ENCODE measurements at places on chromosomes 3 and 15.

DNA sequence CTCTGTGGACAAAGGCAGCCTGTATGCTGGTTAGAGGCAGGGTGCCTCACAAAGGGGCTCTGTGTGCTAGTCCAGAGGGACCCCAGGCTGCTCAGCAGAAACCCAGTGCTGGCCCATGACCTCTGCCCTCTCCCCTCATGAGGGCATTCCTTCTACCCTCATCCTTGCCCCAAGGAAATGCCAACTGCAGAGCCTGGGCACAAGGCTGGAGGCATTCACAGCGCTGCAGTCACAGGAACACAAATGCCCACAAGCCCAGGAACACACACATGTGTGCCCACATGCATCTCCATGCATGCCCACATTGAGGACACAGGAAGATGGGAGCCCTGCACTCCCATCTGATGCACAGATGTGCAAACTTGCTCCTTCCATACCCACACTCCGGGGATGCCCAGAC lies 3.8 kb downstream of the INKA1 start:
- no peak for DNase-seq

- DNase-seq = no peak
Measured at GRCh38 chr3:117444175-117444574, 734.6 kb downstream of the TUSC7 start.

DNA sequence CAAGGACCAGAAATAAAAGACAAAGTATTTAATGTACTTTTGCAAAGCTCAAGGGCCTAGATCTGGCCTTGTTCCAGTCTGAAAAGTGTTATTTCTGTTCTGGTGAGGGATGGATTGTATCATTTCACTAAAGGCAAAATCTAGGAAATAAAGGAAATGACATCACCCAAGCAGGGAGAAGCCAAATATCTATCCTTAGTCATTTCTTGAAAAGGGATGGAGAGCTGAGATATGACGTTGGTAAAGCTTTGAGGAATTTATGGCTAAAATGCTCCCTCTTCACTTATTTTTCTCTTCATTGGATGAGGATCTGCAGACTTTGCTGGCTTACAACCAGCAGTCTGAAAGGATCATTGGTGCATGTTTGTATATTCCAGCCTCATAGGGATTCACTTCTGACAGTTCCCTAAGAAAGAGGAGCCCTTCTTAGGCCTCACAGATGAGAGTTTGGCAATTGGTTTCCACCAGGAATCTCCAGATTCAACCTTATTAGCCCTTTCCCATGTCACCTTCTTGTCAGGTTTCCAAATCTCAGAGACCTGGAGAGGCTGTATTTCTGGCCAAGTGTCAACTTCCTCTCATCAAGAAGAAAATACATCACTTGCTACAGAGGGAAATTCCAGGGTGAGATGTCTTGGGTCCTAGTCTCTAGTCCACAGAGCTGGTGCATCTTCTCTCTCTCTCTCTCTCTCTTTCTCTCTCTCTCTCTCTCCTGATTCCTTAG lies 93.7 kb upstream of the BOC start:
- no peak for DNase-seq

DNA sequence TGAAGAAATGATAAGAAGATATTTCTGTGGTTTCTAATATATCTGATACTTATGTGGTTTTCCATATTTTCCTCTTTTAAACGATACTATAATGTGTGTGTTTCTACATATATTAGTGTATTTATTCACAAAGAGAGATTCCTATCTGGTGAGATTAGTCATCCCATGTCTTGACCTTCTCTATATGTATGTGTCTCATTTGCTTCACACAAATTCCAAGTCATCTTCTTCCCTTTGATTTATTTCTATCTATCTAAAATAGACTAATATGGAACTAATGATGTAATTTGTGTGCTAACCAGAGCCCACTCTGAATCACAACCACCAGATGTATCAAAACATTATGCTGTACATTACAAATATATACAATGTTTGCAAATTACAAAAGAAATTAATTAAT lies 154.7 kb upstream of the KCNMB2 start:
- DNase-seq = no peak

DNA sequence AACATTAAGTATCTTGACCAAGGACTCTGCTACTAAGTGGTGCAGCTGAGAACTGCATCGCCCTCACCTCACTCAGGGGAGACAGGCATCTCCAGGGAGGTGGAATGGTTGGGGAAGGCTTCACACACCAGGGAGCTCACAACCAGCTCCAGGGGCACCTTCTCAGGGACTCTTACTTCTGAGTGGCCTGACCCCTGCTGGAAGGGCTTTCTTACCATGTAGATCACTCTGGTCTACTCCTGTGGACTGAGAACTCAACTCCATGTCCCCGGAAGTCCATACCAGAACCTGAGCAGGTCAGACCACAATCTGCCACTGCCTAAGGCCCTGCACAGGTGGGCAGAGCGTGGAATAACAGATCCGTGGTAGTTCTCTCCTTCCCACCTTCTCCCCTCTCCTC lies 140.5 kb downstream of the TLE3 start:
- no peak for DNase-seq

GRCh38 chr15:60396100-60396499 lies 1.7 kb downstream of the ANXA2 start:
- DNase-seq = no peak

DNA sequence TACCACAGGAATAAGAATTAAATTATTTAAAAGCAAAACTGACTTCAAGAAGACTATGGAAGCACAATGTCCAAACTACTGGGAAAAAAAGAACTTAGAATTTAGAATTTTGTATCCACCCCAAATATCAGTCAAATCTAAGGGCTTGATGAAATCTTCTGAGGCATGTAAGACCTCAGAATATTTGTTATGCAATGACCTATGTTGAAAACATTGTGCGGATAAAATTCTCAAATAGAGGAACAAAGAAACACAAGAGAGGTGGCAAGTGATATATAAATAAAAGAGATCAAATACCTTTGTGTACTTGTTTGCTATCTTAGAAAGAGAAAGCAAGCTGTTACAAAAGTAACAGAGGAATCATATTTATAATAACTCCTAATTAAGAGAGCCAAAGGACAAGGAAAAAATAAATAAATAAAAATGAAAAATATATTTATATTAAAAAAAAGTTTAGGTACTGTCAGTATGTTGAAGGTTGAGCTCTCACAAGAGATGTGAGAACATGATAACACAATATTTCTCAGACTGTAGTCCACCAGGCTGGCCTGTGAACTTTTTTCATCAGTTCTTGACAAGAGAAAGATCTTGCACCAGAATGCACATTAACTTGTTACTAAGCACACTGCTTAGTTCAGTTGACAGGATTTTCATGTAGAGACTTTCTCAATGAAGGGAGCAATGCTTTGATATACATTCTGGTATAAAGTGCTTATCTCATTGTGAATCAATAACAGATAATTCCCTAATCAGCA lies 50.0 kb downstream of the CPA3 start:
- DNase-seq = no peak

DNA sequence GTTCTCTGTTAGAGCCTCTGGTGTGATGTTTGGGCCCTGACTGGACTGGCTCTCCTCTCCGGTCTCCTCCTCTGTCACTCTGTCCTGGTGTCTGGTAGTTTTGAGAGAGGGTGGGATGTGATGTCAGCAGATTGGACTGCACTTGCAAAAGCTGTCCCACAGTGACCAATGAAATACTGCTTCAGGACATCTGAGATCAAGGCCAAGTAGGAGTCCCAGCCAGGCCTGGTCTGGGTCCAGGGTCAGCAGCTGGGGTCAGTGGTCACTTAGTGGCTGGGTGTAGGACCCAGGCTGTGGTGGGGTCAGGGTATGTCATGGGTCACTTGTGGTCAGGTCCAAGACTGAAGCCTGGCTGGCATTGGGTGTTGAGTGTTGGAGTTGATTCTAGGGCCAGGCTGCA lies 20.9 kb downstream of the ALDH1L1 start:
- DNase-seq = no peak

DNA sequence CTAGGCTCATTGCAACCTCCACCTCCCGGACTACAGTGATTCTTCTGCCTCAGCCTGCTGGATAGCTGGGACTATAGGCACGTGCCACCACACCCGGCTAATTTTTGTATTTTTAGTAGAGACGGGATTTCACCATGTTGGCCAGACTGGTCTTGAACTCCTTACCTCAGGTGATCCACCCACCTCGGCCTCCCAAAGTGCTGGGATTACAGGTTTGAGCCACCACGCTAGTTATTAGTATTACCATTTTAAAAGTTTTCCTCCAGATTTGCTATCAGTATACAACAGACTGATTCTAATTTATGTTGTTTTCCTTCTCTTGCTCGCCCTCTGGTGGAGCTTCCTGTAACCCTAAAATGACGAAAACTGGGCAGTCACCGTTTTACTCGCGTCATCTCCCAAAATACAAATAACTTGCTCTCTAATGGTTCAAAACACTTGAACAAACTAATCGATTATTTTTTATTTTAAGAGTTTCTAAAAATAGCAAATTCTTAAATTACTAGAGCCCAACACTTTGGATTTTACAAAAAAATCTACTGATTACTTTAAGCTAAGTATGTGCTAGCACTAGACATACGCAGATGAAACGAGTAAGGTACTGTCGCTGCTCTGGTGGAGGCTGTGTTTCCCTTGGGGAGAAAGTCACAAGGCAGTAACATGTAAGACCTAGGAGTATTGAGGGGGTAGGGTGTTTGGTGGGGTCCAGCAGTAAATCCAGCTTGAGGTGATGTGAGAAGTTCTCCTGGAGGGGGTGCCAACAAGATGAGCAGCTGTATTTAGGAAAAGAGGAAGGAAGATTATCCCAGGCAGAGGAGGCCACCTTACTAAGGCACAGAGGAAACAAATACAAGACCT lies 203.3 kb downstream of the MBNL1 start:
- peak; percentile 69 for DNase-seq

DNA sequence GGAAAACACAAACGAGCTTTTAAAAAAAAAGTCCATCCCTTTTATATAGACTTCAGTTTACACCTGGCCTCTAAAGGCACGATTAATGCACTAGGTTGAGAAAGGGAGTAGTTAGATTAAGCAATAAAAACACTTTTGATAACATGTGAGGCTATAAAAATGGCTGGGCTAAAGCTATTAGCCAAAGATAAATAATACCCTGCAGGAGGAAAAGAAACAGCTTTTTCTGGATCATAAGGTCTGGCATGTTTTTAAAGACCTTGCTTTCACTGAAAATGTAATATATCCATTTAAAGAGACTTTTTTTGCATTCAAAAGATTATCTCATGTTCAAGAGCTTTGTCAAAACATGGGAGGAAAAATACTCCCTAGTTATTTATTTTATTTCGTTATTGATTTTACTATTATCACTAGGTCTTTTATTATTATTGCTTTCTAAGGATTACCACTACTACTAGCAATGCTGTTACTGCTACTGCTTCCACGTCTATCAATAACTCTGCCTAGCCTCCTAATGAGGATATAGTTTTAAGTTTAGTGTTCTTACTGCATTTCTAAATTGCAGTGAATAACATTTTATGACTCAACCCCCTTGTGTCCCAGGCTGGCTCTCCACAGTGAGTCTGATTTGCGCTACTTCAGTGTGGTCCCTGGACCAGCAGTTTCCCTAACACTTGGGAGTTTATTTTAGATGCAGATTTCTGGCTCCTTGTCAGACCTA lies 93.4 kb downstream of the THRB start:
- no peak for DNase-seq

DNA sequence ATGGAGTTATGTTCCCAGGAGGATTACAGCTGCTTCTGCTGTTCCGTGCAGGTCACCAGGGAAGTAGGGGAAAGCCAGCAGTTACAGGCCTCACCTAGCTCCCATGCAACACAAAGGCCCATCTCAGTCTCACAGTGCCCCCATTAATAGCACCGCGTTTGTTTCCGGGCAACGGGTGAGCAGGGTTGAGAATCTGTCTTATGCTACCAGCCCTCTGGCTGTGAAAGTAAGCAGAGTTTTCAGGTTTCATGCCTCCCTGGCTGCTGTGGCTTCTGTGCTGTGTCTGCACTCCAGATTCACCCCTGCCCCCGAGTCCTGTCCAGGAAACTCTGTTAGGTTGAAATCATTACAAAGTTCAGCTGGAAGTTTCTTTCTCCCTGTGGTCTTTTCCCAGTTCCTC lies 254.4 kb upstream of the GPR149 start:
- no peak for DNase-seq

DNA sequence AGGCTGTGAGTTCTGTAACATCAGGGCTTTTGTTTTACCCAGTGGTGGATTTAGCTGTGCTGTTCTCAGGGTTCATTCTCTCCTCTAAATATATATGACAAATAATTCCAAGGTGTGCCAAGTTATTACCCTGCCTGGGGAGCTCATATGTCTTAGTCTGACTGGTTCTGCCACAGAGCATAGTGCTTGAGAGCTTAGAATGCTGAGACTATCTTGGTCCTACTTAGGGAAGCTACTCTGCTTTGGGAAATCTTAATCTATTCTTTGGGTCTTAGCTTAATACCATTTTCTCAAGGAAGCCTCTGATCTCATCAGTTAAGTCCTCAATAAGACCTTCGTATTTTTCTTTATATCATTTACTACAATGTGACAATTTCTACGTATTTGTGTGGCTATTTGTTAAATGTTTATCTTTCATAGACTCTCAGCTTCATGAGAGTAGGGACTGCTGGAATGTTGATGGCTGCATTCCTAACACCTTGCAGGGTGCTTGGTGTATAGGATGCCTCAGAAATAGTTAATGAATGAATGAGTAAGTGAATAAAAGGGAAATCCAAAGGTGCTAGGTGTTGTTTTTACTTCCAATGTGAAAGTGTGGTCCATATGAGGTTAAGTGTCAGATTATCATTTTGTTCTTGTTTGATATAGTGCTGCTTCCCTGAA lies 1.8 kb downstream of the OTOL1 start:
- no peak for DNase-seq

DNA sequence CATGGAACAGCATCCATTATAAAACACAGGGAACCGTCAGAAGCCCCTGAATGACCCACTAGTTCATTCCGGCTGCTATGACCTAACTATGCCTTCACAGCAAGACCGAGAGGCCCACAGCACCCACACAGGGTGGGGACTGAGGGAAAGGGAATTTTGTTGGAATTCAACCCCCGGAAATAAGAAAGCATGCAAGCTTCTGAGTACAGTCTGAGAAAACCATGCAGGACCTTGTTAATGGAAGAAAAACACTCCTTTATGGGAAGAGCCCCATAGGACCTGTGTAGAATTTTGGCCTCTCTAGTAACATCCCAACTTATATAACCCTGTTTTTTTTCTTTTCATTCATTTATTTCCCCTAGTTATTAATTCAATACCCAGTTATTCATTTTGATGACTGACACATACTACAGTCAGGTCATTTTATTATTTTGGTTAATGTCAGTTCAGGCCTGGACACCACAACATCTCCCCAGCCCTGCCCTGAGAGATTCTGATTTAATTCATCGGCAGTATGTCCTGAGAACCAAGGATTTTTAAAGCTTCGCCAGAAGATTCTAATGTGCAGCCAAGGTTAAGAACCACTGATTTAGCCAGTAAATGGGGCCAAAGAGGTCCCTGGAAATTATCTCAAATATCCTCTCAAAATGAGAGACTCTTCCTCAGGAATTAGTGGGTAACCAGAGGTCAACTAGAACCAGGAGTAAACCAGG lies 231.6 kb upstream of the GOLGA6L4 start:
- no peak for DNase-seq

GRCh38 chr3:114290911-114291901 lies 2.6 kb upstream of the TIGIT start:
- peak; percentile 94 for DNase-seq

GRCh38 chr15:67018026-67018425 lies 47.4 kb upstream of the SMAD3 start:
- DNase-seq = no peak

All from activated CD4-positive, alpha-beta T cell treated with anti-CD3 and anti-CD28 coated beads, Interleukin-2, Interleukin-4, amounts not matched to agents 100 ng/mL and 50 ng/mL, durations not matched to agents 16 hours and 8 hours (primary cell).